ENCODE measurements at places on chromosomes 7 and 10. TPM values are rescaled to one million over a fixed set of nuclear protein-coding genes. Genes with fewer than 3 reads are reported as not detected.

DNA sequence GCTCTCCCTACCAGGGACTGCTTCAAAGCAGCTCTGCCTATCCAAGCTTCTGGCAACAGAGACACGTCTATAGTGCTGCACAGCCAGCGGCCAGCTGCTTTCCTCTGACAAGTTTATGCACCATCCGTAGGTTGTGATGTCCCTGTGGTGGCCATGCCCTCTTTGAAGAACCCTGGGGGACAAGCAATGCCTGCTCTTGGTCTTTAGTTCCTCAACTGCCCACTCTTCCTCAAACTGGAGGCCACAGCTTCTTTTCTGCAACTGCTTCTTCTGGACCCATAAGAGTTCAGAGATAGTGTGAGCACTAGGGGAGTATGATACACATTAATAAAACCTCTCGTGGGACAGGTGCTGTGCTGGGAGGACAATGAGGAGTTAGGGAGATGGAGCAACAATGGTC, 164.9 kb downstream of the ELMO1 start:
- H3K4me1 ChIP-seq: no peaks in the 10 kb centered on the region
- no peak for DNase-seq
- H3K4me3 ChIP-seq: no peak overlapping the region

ABCB4 gene
- 3.2 TPM for total RNA-seq

OR2A12 gene
- total RNA-seq: not detected

DNA sequence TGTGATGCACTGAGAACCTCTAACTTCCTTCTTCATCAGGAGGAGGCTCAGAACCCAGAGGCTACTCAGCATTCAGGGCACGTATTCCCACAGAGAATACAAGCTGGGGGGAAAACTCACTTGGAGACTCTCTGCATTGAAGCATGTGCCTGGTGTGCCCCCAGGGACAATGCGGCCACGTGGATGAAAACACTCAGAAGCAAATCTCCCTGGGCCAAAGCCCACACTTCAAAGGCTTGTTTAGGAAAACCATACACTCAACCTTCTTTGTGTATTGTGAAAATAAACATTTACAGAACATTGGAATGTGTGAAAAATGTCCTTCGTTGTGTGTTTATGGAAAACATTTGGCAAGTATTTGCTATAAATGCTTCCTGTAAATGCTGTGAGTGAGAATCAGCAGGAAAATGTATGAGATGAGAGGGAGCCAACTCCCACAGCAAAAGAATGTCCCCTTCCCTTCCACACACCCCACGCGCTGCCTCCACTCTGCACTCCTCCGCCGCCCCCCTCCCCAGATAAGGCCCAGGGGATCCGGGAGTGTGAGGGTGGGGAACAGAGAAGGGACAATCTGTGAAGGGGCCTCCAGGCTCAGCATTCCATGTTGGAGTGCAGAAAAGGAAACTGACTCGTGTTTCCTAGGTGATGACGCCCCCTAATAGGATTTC, 339.5 kb downstream of the ELMO1 start:
- no peaks in the 10 kb centered on the region for H3K36me3 ChIP-seq
- no peak for DNase-seq
- H3K4me3 ChIP-seq: no peak overlapping the region
- no peaks in the 10 kb centered on the region for H3K27me3 ChIP-seq

GRCh38 chr10:3468919-3469638, 296.5 kb upstream of the PITRM1 start:
- no peaks in the 10 kb centered on the region for H3K36me3 ChIP-seq
- DNase-seq: peak; percentile 68
- no peaks in the 10 kb centered on the region for H3K27me3 ChIP-seq
- H3K27ac ChIP-seq: peak overlapping the region; percentile 91

- peaks cover 9% of the 10 kb centered on the region for H3K27me3 ChIP-seq
- no peak for DNase-seq
- no peaks in the 10 kb centered on the region for H3K36me3 ChIP-seq
- H3K4me3 ChIP-seq: no peak overlapping the region
These were observed 12.6 kb downstream of the RGR start for GRCh38 chr10:84257343-84258020.

AKR1C8 gene
- total RNA-seq: not detected

DNA sequence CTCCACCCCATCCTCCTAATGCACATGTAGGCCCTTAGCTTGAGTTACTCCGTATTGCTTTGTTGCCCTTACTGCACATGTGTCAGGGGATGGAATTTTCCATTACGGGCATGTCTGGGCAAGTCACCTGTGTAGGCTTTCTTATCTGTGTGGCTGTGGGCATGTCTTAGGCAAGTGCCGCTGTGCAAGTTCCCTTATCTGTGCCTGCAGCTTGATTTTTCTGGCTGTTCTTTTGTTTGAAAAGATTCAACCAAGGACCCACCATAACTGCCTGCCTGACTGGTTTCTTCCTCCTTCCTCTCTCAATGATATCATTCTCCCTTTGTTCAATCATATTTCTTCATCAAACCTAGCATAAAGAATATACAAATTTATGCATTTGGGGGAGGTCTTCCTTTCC, 88.5 kb downstream of the AKR1D1 start:
- no peak for DNase-seq
- no peaks in the 10 kb centered on the region for H3K36me3 ChIP-seq
- H3K27me3 ChIP-seq: no peaks in the 10 kb centered on the region
- no peak overlapping the region for H3K27ac ChIP-seq
- H3K4me3 ChIP-seq: no peak overlapping the region

GRCh38 chr7:106731187-106731586, 70.2 kb upstream of the CCDC71L start:
- H3K4me3 ChIP-seq: no peak overlapping the region
- no peaks in the 10 kb centered on the region for H3K36me3 ChIP-seq
- no peaks in the 10 kb centered on the region for H3K27me3 ChIP-seq
- H3K4me1 ChIP-seq: no peaks in the 10 kb centered on the region
- no peak overlapping the region for H3K27ac ChIP-seq

- no peak overlapping the region for H3K27ac ChIP-seq
- no peaks in the 10 kb centered on the region for H3K36me3 ChIP-seq
- DNase-seq: no peak
- no peaks in the 10 kb centered on the region for H3K27me3 ChIP-seq
- no peak overlapping the region for H3K4me3 ChIP-seq
These were observed 963.8 kb downstream of the LRMDA start for GRCh38 chr10:76395251-76395650.

- no peaks in the 10 kb centered on the region for H3K36me3 ChIP-seq
- H3K27ac ChIP-seq: no peak overlapping the region
- H3K4me1 ChIP-seq: no peaks in the 10 kb centered on the region
- no peak overlapping the region for H3K4me3 ChIP-seq
- no peaks in the 10 kb centered on the region for H3K27me3 ChIP-seq
- DNase-seq: no peak
These were observed 243.8 kb downstream of the DYNC1I1 start for GRCh38 chr7:96016056-96016586.

DNA sequence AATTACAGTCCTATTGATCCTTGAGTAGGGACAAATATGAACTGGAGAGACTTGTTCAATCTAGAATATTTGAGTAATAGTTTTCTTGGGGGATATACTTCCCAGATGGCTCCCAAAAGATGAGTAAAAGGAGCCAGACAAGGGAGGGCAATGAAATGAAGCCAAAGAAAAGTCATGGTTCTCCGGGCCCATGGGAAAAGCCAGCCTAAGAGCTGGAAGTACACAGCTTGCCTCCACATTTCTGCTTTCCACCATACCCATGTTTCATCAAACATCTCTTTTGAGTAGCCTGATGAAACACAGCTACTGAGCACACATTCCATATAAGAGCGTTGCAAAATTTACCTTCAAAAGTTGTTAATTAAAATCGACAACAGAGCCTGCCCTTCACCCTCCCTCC, 535.0 kb upstream of the FZD8 start:
- H3K4me1 ChIP-seq: no peaks in the 10 kb centered on the region
- DNase-seq: no peak
- no peak overlapping the region for H3K4me3 ChIP-seq

- H3K27ac ChIP-seq: no peak overlapping the region
- no peaks in the 10 kb centered on the region for H3K36me3 ChIP-seq
- H3K4me1 ChIP-seq: peaks cover 8% of the 10 kb centered on the region
These were observed 60.6 kb upstream of the MSMB start for GRCh38 chr10:46106410-46107255.

DNA sequence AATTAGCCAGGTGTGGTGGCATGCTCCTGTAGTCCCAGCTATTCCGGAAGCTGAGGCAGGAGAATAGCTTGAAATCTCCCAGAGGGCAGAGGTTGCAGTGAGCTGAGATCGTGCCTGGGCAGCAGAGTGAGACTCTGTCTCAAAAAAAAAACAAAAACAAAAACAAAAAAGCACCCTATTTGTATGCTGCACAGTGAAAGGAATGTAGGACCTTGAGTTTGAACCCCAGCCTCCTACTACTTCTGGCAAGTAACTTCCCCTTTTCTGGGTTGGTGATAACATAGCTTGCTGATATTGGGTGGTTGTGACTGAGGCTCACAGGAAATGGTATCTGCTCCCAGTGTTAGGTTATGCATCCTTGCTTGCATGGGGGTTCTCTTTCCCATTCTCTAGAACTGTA, 205.3 kb downstream of the BUB3 start:
- no peak overlapping the region for H3K4me3 ChIP-seq
- DNase-seq: no peak
- no peaks in the 10 kb centered on the region for H3K36me3 ChIP-seq
- H3K4me1 ChIP-seq: no peaks in the 10 kb centered on the region
- H3K27ac ChIP-seq: no peak overlapping the region

DNA sequence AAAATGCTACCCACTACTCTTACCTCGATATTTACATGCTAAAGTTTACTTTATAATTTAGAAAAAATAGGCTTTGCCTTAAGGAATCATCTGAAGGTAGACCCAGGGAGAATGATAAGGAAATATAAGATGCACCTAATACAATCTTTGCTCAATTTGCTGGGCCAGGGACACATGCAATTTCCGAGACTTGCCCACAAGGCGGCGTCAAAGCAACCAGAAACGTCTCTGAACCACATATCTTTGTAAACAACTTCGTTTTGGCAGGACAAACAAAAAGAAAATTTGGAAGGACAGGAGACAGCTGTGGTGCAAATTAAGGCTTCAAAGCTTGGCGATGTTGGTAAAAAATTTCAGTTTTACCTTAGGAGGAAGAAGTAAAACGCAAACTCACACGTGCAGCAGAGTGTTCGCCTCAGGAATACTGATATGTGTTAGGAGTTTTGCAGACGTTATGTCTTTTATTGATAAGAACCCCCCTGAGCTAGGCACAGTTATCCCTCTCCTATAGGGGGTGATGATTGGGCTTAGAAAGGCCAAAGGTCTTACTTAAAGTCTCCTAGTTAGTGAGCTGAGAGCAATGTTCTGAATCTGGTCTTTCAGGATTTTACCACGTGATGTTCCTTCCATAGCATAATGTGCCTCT, 134.3 kb downstream of the PRKCQ start:
- H3K27ac ChIP-seq: peak overlapping the region; percentile 82
- H3K27me3 ChIP-seq: no peaks in the 10 kb centered on the region
- no peaks in the 10 kb centered on the region for H3K36me3 ChIP-seq
- H3K4me1 ChIP-seq: peaks cover 10% of the 10 kb centered on the region
- H3K4me3 ChIP-seq: peak overlapping the region; percentile 24

Data from psoas muscle (tissue), 8 donors.